ENCODE measurements at places on chromosomes 2 and 18.

DNA sequence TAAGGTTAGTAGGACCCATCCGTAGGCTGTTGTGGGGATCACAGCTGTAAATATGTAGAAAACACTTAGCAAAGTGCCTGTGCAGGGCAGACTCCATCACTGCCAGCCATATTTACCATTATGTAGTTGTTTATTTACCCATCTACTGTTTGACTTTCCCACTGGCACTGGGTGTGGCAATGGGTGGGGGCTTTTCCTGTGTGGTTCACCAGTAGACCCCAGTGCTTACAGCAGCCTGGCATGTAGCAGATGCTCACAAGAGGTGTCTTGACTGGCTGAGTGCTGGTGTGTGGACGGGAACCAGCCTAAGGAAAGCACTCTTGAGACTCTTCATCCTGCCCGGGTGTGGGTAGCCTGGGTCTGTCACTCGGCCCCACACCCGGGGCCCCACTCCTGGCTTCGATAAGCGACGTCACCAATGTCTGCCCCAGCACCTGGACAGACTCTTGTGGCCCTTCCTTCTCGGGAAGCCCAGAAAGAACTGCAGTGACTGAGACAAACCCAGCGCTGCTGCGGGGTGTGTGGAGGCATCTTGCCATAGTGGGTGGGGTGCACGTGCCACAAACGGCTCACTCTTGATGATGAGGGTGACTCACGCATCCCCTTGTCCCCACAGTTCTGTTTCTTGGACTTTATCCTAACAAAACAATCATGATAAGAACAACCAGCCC, 78.3 kb downstream of the HDAC4 start:
- DNase-seq, result no peak

DNA sequence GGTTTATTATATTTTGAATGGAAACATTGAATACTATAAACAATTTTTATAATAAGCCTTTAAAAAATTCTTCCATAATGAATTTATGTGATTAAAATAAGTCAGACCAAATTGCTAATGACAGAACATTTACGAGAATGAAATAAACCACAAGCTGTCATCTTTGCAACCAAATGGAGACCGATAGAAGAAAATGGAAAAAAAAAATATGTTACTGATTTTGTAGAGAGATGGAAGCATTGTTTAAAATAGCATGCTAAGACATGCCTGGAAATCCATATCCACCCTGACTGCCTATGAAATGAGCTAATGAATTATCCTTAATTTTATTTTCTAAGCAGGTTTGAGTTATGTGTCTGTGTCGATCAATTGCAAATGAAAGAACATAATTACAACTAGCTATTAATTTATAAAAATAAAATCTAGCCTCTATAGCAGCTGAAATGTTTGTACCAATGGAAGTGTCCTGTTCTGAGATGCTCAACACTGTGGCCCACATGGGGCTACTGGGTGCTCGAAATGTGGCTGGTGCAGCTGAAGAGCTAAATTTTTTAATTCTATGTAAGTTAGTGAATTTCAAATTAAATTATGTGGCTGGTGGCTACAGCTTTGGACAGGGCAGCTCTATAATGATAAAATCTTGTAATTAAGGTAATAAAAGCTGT, 832.8 kb downstream of the RNF144A start:
- DNase-seq, result no peak

DNA sequence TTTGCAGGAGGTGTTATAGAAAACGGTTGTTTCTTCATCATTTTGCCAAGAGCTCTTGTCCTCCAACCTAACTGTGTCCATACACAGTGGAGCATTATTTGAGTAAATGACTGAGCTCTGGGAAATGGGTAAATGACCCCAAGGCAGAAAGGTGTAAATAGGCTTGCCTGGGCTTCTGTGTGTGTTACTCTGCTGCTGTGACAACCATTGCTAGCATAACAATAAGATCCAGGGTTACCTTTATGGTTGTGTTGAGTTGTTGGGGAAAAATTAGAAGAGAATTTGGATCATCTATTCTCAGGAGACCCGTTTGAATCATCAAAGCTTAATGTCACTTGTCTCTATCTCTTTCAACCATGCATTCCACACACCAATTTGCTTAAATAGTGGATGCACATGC, 672.7 kb downstream of the DPP10 start:
- no peak for DNase-seq

DNA sequence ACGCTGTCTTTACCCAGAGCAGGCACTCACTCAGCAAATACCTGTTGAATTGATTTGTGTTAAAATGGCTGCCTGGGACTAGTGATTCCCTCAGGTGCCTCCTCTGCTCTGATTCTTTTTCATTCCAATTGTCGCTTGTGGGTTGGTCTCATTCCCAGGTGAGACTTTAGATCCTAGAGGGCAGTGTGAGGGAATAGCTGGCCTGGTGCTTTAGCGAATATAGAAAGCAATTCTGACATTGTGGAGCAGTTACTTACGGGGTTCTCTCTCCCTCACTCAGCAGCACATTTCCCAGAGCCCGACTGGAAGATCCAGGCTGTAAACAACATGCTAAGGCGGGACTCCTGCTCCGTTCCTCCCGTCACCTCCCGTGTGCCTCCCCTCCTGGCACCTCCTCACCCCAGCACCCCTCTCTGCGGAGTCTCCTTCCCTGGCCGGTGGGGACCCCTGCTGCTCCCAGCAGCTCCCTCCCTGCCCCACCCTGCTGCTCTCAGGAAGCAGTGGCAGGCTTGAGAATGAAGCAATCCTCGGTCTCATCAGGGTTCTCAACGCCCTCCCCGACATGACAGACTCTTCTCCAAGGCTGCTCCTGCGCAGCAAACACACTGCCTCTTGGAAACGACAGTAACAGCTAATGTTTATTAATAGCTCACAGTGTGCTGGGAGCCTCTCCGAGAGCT, 26.9 kb downstream of the CELF4 start:
- DNase-seq, result no peak

- peak; percentile 60 for DNase-seq
Measured at GRCh38 chr2:231557571-231558217, 27.4 kb upstream of the NMUR1 start.

- no peak for DNase-seq
Measured at GRCh38 chr18:22682720-22683119, 250.4 kb upstream of the RBBP8 start.

GRCh38 chr2:40260437-40260836, 191.5 kb downstream of the SLC8A1 start:
- DNase-seq, result no peak

- DNase-seq, result no peak
Measured at GRCh38 chr2:120283649-120284048, 31.0 kb downstream of the RALB start.

GRCh38 chr2:69114534-69114933, 101.6 kb downstream of the ANTXR1 start:
- DNase-seq, result no peak

DNA sequence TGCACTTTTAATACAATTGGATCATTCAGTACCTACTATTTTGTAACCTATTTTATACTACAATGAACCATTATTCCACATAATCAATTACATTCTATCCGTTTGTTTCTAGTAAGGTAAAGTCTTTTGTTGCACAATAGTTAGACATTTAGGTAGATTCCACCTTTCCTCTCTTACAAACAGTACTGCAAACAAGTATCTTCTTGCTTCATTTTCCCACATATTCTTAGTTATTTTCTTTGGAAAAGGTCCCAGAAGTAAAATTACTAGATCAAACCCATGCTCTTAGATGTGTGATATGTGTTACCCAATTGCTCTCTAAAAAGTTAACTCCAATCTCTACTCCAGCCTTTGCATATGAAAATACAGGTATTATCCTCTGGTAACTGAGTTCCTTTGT, 49.6 kb downstream of the SPIRE1 start:
- DNase-seq, result no peak

DNA sequence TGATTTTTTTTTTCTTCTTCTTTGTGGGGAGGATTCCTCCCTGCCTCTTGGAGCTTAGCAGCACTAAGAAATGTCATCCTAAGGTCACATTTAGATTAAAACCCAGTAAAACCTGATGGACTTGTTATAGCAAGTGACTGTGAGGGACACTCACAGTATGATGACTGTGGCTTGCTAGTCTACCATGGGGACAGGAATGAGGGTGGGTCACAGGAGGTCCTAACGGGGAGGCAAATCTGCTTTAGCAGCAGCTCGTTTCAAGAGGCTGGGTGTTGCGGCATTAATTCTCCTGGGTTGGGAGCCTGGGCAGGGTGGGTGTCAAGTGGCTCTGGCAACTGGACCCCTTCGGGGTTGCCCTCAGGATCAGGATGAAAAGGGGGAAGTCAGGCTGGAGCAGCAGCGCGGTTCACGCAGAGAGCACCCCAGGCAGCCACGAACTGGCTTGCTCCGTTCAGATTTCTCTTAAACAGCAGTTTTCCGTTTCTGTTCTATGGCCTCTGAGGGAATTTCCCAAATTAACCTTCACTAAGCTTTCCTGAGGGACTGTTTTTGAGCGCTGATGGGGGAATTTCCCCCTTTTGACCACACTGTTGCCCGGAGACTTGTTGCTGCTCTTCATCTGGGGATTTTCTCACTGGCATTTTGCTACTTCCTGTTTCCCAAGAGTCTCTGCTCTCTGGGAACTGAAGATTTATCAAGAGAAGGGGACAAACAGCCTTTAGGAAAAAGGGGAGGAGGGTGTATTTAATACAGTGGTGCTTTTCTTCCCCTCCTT, 59.8 kb upstream of the PELI1 start:
- no peak for DNase-seq

DNA sequence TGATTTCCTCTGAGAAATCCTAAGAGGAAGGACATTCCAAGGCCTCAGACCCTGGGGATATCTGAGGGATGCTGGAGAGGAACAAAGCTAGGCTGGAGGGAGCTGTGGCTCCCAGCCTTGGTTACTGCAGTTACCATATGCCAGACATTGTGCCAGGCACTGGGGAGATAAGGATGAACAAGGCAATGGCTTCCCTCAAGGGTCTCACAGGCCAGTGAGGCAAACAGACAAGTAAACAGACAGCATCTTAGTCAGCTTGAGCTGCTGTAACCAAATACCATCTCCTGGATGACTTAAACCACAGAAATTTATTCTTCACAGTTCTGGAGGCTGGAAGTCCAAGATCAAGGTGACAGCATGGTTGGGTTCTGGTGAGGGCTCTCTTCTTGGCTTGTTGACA, 91.8 kb downstream of the SKA1 start:
- DNase-seq, result no peak

DNA sequence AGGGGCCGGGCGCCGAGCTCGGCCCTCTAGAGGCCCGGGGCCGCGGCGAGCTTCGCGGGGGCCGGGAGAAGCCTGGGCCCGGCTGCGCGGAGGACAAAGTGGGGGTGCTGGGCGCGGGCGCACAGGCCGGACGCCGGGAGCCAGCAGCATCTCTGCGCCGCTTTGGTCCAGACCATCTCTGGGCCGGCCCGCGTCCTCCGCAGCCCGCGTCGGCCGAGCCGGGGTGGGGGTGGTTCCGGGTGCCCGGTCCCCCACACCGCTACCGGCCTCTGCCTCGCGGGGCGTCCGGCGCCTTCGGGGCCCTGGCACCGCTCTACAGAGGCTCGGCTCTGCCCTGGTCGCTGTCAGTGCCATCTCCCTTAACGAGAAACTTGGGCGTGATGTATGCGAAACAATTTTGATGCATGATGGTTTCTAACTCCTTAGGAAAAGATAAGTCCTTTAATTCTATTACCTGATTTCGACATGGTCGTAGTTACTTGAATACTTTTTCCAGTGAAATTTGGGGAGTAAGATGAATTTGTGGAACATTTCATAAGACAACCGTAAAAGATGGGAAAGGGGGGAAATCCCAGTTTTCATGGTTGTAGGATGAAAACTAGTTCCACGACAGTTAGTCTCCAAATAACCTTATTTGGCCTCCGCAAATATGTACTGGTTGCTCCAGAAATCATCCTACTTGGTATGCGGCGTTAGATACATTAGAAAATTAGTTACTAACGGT, 562 bp downstream of the TWSG1 start:
- peak; percentile 85 for DNase-seq

DNA sequence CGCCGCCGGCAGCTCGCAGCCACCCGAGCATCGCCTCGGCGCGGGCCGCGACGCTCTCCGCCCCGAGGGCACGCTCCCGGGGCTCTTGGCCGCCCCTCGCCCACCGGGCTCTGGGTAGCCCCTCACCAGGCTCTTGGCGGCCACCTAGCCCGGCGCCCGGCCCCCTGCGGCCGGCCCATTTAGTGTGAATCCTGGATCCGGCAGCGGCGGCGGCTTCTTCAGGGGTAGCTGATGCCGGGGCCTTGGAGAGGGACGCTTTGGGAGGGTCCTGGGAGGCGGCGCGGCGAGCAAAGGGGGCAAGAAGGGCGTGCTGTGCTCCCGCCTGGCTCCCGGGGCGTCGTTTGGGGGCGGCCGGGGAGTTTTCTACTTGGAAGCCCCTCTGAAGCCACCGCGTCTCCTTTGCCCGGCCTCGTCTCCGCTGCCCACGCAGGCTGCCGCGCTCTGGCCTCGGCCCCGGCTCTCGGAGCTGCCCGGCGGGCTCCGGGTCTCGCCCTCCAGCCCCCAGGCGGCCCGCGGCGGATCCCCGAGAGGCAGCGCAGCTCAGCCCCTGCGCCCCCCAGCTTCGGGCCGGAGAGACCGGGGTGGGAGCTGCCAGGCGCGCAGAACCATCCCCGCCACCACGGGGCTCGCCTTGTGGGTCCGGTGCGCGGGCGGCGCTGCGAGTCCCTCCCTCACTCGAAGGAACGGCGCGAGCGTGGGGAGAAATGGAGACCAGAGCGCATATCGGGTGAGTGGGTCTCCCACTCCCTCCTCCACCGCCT, 509 bp downstream of the PIEZO2 start:
- DNase-seq, result no peak

- no peak for DNase-seq
Measured at GRCh38 chr18:58251416-58251815, 207.4 kb downstream of the NEDD4L start.

DNA sequence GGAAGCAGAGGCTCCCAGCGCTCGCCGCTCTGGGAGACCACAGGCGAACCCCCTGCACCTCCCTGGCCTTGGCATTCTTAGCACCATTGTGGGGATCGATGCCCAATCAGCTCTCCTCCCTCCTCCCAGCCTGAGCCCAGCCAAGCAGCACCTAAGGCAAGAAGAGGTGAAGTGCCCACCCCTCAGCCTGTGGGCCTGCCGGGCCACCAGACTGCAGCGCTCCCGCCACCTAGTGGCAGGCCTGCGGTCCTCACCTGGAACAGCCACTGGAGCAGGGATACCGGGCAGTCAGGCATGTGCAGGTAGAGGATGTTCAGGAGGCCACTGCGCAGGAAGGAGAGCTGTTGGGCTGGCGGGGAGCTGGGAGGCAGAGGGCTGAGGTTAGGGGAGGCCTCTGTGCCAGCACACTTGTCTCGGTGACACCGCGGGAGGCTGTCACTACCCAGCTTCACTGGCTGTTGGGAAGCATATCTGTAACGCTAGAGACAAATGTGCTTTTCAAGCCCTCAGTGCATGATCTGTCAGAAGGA, 35.2 kb downstream of the FAM178B start:
- DNase-seq, result peak; percentile 81

DNA sequence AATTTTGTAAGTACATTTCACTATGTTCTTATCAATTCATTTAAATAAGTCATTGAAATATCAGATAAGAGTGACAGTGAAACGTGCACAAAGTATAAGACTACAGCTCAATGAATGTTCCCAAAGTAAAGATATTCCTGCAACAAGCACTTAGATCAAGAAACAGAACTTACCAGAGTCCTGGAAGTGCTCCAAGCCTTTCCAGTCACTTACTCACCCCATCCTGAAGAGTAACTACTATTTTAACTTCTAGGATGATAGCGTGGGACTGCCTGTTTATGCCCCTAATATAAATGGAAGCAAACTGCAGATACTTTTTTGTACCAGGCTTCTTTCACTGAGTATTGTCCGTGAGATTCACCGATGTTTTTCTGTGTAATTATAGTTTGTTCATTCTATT, 768.9 kb downstream of the SLC4A3 start:
- DNase-seq, result no peak
